HuH-7.5 (cell line): ENCODE measurements at places on chromosomes 12 and 14.

- DNase-seq: peak; percentile 70
Measured at GRCh38 chr14:76917158-76917596, 91.0 kb downstream of the LRRC74A start.

GRCh38 chr14:101791919-101792572 lies 30.5 kb downstream of the PPP2R5C start:
- no peak for DNase-seq

- DNase-seq: no peak
Measured at GRCh38 chr12:131122631-131123030, 168.9 kb downstream of the ADGRD1 start.

DNA sequence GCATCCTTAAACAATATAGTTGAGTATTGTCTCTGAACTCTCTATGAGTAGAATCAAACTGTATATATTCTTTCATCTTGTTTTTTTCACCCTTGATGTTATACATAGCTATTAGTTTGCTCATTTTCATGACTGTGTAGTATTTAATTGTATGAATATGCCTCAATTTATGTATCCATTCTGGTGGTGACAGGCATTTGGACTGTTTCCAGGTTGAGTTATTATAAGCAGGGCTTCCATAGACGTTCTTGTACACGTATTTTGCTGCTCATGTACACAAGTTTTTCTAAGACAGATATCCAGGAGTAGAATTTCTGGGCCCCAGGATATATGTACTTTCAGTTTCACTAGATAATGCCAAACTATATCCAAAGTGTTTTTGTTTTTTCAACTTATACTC lies 211.4 kb downstream of the NTF3 start:
- DNase-seq: no peak

GRCh38 chr14:92850492-92850891 lies 56.4 kb downstream of the GOLGA5 start:
- DNase-seq: no peak
